ENCODE measurements at places on chromosomes 5 and 9.

DNA sequence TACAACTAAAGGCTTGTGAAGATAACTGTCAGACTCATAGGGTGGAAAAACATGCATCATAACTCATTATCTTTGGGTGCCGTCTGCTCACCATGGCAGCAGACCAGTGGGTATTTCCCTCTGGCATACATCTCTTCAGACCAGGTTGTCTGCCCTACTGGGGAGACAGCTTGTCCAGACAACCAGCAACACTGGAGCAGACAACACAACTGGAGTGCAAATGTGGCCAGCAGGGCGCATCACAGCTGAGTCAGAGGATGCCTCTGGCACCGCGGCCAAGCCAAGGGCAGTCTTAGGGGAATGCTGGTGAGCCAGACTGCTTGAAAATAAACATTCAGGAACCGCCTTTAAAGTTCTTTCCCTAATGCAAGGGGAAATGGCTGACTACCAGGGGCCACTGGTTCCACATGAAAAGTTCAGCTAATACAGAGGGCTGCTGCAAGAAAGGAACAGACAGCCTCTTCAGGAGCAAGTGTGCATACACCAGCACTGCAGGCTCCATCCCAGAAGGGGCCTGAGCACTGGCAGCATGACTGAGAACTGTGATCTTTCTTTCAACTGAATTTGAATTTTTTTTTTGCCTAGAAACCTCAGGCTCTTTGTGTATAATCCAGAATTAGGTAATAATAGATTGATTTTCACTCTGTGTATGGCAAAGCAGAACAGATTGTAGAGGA is 77.3 kb downstream of the MAMDC2 start:
- DNase-seq = peak; percentile 36

DNA sequence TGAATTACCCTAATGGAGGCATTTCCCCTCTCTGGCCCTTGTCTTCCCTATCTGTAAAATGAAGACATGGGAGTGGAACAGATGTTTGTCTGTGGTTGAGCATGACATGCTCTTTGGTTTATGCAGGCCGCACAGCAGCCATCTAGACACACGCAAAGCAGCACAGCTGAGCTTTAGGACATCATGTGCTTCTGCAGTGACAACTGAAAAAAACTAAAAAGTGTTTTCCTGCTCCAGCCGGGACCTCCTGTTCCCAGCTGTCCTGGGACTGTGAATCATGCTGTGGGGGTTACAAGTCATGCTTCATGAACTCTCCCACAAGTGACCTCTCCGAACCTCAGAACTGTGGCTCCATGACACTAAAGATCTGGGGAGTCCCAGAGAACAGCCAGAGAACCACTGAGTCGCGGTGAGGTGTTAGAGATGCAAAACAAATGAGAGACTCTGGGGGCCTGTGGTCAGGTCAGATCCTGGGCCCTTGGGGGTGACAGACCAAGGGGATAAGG is 1.7 kb downstream of the SMIM3 start:
- DNase-seq = peak; percentile 36

GRCh38 chr5:24110004-24110615 is 534.7 kb downstream of the CDH10 start:
- no peak for DNase-seq

DNA sequence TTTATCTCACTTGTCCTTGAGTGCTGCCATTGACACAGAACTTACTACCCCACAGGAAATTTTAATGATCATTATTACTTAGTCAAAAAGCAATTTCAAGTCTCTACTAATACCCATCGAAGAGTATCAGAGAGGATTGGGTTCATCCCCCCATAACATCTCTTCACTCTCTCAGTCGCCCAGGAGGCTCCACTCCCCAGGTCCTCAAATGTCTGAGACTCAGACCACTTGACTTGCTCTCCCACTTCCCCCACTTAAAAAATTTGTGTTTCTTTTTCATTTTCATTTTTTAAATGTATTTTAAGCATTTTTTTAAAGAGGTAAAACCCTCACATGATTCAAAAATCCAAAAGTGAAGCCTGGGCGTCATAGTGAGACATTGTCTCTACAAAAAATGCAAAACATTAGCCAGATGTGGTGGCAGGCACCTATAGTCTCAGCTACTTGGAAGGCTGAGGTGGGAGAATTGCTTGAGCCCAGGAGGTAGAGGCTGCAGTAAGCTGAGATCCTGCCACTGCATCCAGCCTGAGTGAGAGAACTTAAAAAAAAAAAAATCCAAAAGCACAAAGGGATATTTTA is 56.8 kb upstream of the TRAF1 start:
- no peak for DNase-seq

GRCh38 chr5:135345956-135346731 is 52.9 kb downstream of the MACROH2A1 start:
- no peak for DNase-seq

DNA sequence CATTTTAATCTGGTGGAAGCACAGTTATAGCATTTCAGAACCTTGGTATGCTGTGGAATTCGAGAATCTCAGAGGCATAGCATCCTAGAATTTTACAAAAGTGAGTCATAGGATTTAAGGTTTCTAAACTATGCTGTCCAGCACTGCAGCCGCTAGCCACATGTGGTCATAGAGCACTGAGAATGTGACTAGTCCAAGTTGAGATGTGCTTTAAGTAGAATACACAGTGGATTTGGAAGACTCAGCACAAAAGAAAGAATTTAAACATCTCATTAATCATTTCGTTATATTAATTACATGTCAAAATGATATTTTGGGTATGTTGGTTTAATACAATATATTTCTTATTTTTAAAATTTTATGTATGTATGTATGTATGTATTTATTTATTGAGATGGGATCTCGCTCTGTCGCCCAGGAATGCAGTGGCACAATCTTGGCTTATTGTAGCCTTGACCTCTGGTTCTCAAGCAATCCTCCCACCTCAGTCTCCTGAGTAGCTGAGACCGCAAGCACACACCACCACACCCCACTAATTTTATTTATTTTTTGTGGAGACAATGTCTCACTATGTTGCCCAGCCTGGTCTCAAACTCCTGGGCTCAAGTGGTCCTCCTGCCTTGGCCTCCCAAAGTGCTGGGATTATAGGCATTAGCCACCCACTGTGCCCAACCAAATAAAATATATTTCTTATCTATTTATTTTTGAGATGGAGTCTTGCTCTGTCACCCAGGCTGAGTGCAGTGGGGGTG is 20.4 kb upstream of the RPS14 start:
- no peak for DNase-seq

DNA sequence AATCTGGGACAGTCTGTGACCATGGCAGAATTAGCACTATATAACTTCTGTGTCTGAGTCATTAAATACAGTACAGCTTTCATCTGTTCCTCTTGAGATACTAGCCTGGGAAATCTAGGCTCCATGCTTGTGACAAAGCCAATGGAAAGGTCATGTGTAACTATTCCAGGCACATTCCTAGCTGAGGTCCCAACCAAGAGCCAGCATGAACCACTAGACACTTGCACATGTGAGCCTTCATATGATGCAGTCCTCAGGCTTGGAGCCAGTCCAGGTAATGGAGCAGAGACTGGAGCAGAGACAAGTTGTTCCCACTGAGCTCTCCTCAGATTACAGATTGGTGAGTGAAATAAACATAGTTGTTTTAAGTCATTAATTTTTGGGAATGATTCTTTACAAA is 412.4 kb upstream of the ZNF462 start:
- DNase-seq = peak; percentile 28

DNA sequence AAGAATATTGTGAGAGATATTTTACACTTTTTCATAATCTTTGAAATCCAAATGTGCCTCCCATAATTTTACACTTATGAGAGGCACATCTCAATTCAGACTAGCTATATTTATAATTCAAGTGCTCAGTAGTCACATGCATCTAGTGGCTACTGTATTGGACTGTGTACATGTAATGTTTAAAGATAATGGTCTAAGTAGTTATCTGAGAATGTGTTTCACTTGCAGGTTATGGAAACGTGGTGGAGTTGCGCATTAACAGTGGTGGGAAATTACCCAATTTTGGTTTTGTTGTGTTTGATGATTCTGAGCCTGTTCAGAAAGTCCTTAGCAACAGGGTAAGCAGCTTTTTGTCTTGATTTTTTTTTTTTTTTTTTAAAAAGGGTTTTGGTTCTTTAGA is 28.8 kb downstream of the G3BP1 start:
- DNase-seq = no peak

DNA sequence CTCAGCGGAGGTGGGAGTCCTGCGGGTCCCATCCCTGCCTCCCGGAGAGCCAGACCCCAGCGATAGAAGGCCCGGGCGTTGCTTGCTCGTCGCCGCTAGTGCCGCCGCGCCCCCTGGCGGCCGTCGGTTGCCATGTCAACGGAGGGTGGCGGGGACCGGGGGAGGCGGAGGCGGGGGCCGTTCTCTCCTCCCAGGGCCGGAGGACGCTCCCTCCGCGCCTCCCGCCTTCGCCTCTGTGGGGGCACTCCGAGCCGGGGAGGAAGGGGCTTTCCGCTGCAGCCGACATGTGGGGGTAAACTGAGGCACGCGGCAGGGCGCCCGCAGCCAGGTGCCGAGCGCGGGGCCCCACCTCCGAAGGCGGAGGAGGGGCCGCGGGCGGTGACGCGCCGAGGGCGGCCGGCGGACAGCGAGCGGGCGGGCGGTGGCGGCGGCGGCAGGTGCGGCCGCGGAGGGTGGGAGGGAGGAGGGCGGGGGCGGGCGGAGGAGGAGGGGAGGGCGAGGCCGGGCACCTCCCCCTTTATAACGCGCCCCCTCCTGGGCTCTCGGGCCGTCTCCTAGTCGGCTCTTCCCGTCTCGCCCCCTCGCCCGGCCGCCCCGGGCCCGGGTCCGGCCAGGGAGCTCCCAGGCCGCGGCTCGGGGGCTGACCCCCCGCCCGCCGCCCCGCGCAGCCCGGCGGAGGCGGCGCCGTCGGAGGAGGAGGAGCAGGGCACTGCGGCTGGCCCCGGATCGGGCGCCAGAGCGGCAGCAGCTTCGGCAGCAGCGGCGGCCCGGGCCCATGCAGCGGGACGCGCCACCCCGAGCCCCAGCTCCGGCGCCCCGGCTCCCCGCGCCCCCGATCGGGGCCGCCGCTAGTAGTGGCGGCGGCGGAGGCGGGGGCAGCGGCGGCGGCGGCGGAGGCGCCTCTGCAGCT is 556 bp upstream of the CDK9 start:
- peak; percentile 94 for DNase-seq
